ENCODE measurements at places on chromosomes 11 and 22.
A peak's percentile ranks its signal among the peaks of the same experiment; 100 is the strongest.

DNA sequence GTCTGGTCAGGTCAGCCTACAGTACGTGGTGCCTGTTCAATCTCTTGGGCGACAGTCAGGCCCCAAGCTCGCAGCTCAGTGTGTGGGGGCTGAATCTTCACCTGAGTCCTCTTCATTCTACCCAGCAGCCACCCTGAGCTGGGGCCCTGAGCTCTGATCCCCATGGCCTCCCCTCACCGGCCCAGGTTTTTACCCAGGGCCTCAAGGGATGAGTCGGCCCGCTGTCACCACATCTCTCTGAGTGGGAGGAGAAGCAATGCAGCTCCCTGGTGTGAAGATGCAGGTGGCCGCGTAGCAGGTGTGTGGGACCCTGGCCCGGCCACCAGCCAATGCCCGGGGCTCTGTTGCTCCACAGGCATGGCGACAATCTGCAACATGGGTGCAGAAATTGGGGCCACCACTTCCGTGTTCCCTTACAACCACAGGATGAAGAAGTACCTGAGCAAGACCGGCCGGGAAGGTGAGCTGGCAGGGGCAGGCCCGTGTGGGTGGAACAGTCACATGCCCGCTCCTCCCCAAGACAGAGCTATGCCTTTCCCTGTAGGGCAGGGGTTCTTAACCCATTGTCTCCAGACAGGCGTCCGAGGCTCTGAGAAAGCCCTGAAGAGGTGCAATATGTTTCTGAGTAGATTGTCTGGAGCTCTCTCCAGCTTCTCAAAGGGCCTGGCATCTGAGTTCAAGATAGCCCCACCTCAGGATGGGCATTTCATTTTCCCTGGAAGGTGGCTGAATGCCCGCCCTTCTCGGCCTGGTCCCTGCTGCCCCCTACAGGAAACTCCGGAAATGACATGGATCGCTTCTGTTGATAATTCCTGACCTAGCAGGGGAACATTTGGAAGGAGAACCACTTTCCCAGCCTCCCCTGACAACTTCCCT is 26.9 kb downstream of the POLR3H start:
- DNase-seq = peak; percentile 36

DNA sequence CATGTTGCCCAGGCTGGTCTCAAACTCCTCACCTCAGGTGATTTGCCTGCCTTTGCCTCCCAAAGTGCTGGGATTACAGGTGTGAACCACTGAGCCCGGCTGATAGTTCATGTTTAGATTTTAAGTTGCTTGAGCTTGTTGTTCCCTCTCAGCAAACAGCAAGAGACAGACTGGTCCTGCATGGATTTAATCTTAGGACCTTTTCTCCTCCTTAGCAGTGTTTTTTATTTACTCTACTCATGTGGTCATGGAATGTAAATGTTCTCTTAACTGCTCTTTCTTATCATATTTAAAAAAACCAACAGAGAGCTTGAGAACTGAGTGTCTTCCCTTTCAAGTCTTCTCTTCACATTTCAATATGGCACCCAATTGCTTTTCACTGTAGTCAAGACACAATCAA is 22.7 kb upstream of the PRDM10 start:
- no peak for DNase-seq

- DNase-seq = no peak
Measured at GRCh38 chr11:103893371-103893770, 143.1 kb upstream of the DDI1 start.

DNA sequence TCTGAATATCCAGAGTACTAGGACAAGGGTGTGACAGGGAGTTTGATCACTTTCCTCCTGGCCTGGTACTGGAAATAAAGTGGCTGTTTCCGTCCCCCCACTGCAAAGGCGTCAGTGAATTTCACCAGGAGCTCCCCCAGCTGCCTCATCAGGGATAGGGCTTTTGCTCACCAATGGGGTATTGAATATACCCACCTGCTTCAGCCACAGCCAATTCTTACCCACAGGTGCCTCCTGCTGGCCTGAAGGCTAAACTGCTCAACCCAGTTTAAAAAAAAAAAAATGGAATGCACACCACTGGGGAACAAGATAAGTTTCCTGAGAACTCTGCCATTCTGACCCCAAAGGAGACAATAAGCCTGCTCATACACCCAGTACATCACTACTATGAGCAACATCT is 65.3 kb upstream of the MS4A8 start:
- peak; percentile 8 for DNase-seq

DNA sequence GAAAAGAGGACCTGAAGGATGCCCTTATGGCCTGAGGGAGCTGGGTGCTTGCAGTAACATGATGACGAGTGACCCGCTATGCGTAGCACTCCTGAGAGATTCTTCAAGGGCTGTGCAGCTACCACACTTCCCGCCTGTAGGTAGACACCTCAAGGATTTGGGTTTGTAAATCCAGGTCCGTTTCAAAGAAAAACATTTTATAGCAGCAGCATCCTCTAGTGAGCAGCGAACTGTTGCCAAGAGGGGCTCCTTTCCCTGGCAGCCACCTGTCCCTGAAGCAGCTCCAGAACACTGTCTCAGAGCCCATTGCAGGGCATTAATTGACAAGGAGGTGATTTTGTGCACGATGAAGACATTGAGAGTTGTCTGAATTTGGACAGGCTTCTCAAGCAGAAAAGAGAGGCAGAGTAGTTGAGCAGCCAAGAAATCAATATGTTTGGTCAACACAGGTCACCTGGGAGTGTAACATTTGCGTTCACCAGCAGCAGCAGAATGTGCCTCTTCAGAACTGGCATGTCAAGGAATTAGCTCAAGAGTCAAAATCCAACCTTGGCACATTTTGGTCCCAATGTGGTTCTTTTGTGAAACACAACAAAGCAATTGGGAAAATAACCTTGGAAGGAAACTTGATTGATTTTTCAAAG is 209.8 kb upstream of the MTNR1B start:
- no peak for DNase-seq

DNA sequence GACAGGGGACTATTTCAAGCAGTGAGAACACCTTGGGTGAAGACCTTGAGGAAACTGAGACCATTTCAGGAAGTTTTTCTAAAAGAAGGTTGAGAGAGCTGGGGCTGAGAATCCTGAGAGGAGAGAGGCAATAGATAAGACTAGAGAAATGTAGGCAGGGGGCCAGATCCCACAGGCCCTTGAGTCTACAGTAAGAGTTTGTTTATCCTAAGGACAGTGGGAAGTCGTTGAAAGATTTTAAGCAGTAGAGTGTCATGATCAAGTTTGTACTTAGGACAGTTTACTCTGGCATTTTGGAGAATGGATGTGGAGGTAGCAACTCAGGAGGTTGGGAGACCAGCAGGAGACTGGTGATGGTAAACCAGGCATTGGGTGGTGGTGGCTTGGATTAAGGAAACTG is 17.1 kb downstream of the HSD17B12 start:
- no peak for DNase-seq

GRCh38 chr11:106925245-106925644 is 93.0 kb downstream of the GUCY1A2 start:
- DNase-seq = no peak

GRCh38 chr11:117597071-117597470 is 199.9 kb downstream of the DSCAML1 start:
- DNase-seq = peak; percentile 43

DNA sequence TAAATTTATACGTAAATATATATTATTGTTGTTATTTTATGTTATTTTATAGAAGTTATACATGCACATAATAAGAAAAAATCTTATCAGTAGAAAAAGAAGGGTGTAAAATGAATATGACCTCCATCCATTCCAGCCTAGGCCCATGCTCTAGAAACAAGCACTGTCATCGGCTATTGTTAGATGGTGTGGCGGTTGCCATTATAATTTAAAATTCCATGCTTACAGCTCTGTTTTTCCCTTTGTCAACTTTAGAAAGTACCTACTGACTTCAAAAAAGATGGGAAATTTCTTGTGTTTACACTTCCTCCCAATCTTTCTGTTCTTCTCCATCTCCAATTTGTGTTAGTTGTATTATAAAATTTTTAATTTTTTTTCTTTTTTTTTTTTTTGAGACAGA is 61.9 kb upstream of the RDX start:
- DNase-seq = no peak

DNA sequence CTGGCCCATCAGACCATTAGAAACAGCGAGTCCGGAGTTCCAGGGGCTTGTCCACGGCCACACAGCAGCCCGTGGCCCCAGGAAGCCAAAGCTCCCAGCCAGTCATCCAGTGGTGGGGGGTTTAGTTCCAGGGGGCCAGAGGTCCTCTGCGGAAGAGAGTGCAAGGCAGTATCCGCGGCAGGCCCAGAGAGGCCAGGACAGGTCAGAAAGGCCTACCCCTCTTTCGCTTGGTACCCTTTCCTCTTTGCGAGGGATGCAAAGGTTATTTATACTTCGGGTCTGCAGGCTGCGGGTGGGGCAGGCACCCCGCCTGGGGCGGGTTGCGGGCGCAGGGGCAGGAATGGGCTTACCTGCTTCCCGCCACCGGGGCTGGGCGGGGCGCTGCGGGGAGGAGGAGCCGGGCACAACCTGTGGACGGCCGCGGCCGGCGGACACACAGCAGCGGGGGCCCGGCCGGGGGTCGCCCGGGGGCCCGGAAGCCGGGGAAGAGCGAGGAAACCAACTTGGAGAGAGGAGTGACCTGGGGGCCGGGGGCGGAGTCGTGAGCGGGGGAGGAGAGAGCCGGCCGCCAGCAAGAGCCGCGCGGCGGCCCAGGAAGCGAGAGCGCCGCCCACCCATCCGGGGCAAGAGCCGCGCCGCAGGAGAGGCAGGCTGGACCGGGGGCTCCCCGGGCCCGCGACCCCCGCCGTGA is at the start of gene SH3BP1:
Gene SH3BP1 (plus strand): TSS at position 600 of the 691 bp plus-strand sequence. CDS start 119 bp downstream, outside the sequence.
- DNase-seq = peak; percentile 41

- DNase-seq = no peak
Measured at GRCh38 chr11:86814775-86815174, 14.4 kb downstream of the PRSS23 start.

GRCh38 chr11:43930868-43931716 is 11.3 kb upstream of the C11orf96 start:
- no peak for DNase-seq

GRCh38 chr11:113475160-113475761 is at the start of gene DRD2:
Gene DRD2, minus strand, starts transcription at chr11:113475398. Its CDS starts 50,747 bp downstream, at chr11:113424651.
- no peak for DNase-seq

- DNase-seq = no peak
Measured at GRCh38 chr11:132643239-132643638, 889.1 kb downstream of the OPCML start.

DNA sequence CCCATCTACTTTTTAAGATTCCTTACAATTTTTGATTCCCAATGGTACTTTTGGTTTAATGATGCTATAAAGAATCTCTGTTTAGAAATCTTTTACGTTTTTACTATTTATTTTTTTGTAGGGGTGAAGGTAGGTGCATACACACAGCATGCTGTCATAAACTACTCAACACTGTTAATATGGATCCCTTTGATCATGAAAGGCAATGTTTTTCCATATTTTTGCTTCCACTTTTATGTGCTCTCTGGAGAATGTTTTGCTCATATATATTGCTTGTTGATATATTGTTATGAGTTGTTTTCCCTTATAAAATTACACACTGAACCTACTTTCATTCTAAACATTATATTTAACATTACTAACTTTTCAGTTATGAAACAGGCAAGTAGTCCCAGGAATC is 123.6 kb upstream of the TP53AIP1 start:
- DNase-seq = no peak

GRCh38 chr11:119567688-119568582 is 145.0 kb upstream of the THY1 start:
- DNase-seq = no peak

DNA sequence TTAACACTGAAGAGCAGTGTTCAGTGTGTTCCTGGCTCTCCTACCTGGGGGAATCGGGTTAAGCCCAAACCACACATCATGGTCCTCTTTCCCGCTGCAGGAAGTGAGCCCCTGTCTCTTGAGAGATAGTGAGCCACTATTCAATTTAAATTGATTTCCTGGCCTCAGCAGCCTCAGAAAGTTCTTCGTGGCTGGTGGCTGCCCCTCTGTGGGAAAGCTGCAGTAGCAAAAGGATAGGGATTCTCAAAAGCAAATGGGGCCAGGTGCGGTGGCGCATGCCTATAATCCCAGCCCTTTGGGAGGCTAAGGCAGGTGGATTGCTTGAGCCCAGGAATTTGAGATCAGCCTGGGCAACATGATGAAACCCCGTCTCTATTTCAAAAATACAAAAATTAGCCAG is 49.1 kb upstream of the CD5 start:
- DNase-seq = no peak

GRCh38 chr11:95565724-95566141 is 223.8 kb downstream of the FAM76B start:
- no peak for DNase-seq

DNA sequence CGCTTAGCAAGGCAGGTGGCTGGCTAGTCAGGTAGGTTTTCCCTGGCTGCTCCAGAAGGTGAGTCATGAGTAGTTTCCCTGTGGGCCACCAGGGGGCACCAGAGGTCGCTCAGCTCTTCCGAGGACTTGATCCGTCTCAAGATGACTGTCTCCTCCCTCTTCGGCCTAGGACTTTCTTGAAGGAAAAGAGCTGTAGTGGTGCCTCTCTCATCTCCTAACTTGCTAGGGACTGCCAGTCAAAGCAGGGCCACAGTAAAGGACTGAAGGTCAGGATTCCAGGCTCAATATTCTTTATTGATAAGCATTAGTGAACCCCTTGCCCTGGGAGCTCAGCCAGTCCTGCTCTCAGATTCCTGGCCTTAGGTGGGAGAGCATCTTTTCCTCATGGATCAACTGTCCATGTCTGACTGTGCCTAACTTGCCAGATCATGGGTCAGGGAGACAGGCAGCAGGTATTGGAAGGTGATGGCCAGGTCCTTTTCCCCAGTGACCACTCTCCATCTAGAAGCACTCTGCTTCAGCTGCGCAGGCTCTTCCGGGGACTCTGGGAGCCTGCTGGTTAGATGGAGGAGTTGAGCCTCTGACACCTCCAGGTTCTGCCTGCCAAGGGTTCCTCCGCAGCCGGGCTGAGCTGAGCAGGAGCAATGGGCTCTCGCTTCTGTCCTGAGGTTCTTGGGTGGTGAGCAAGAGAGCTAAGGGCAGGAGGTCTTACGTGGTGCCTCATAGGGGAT is 1.9 kb downstream of the POLD4 start:
- DNase-seq = peak; percentile 81
